Effector CD8-positive, alpha-beta T cell (primary cell): ENCODE measurements at places on chromosomes 2 and 18.
A peak's percentile ranks its signal among the peaks of the same experiment; 100 is the strongest.

DNA sequence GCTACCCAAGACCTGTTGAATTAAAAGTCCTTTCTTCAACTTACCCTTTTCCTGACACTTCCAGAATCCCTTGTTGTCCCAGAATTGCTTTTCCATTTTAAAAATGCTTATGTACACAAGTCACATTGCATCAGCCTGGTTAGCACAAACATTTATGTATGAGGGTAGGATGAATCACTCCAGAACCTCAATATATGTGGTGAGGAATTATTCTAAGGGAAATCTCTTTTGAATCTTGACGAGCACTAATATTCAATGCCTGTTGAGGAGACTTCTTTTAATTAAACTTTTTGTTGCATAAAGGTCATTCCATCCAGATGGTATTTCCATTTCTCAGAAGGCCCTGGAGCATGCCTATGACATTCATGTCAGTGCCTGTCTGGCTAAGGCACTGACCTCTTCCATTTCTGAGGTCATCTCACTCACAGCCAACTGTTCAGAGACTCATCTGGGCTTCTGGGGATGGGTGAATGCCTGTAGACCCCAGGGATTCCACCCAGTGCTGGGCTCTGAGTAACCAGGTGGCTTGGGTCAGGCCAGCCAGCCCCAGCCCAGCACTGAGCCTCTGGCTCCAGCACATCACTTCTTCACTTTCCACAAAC lies 28.2 kb downstream of the ACMSD start:
- DNase-seq: no peak

- DNase-seq: peak; percentile 1
These were observed 99.8 kb downstream of the CACNB4 start for GRCh38 chr2:151999053-151999452.

DNA sequence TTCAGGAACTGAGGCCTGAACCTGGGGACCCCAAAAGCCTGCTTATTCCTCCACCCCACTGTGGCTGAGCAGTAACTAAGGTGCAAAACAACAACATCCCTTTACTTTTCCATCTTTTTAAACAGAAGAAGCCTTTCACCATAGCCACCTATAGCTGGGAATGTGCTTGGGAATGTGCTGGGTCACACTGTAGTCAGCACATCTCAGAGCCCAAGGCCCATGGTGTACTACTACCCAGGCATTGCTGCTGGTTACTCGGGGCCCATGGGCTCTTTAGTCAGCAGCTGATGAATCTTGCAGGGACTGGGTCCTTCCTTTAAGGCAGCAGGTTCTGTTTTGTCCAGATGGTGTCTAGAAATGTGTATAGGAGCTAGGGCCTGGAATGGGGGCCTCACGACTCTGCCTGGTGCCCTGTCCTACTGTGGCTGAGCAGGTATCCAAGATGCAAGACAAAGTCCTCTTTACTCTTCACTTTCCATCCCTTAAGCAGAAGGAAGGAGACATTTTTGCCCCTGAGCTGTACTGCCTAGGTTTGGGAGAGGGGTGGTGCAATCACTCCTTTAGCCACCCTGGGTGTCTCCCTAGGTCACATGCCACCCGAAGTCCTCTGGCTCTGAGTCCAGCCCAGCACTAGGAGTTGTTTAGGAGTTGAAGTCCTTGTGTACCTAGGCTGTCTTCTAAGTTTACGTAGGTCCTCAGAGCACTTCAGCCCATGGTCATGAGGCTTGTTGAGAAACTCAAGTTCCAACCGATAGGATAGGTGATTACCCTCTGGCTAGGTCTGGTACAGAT lies 70.1 kb downstream of the OXER1 start:
- DNase-seq: no peak

- DNase-seq: no peak
These were observed 33.9 kb downstream of the ORC2 start for GRCh38 chr2:200929334-200930249.

DNA sequence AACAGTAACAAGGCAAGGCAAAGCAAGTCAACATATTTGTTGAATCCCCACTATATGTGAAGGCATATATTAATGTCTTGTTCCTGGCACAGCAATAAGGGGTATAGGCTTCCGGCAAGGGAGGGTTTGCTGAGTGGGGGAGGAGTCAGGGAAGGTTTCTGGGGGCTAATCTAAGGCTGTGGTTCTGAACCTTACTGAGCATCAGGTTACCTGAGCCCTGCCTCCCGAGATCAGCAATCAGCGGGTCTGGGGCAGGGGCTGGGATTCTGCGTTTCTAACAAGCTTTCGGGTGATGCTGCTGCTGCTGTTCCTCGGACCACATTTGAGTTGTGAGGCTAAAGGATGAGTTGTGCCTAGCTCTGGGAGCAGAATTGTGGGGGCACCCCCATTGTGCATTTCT lies 401.7 kb upstream of the SPRED2 start:
- DNase-seq: no peak

GRCh38 chr2:200625282-200625681 lies 39.5 kb downstream of the AOX1 start:
- DNase-seq: no peak

DNA sequence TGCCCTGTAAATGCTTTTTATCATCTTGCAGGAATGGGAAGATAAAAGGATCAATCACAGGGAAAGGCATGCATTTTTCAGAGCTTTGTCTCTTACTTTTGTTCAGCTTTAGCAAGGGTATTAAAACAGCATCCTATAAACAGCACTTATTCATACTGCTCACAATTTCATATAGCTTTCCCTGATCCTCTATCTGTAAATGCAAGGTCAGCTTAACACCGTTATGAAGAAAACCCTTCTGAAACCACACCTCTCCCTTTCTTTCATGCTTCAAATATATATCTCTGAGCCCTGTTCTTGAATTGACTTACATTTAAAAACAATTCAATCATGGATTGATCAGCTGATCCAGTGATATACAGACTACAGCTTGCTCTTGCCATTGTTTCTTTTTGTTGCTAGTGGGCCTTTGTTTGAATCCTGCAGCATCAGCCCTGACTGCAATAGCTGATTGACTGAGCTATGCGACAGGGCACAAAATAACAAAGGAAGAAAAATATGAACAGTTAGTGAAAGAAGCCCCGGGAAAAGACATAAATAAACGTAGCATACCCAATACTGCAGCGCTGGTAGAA lies 795.5 kb upstream of the CDH2 start:
- DNase-seq: no peak

DNA sequence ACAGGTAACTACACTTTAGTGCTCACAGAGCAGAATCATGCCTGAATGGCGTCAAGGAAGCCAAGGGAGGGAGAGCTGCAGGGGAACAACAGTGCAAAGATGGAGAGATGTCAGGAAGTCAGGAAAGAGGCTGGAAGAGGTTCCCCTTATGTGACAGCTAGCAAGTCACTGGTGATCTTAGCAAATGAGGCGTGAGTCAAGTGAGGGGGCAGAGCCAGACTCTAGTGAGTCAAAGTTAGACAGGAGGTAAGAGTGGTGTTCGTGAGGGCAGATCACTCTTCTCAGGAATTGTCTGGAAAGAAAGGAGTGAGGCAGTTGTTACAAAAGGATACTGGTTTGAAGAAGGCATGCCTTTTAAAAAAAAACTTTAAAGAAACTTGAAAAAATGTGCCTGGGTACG lies 87.1 kb downstream of the MEP1B start:
- no peak for DNase-seq

DNA sequence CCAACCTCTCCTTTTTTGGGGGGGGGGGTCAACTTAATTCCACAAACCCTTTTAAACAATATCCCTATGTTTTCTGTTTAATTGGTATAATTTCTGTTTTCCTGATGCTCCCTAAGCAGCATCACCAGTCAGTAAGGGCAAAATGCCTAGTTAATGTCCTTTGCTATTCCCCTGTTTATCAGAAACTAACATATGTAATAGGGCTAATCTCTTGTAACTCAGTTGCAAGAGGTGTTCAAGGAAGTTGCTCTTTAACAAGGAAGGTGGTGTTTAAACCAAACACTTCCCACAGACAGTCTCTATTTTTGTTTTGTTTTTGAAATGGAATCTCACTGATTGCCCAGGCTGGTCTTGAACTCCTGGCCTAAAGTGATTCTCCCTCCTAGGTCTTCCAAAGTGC lies 6.5 kb upstream of the COQ10B start:
- DNase-seq: no peak

GRCh38 chr2:41763141-41763540 lies 284.7 kb upstream of the PKDCC start:
- no peak for DNase-seq

GRCh38 chr2:105763076-105763475 lies 18.4 kb downstream of the NCK2 start:
- DNase-seq: no peak

GRCh38 chr2:85215448-85216401 lies 82.5 kb downstream of the TCF7L1 start:
- no peak for DNase-seq

- no peak for DNase-seq
These were observed 9.6 kb downstream of the PREPL start for GRCh38 chr2:44351676-44352075.

- DNase-seq: no peak
These were observed 171.0 kb downstream of the OSR1 start for GRCh38 chr2:19187323-19188020.

GRCh38 chr18:79169958-79170555 lies 100.9 kb downstream of the ATP9B start:
- DNase-seq: no peak

DNA sequence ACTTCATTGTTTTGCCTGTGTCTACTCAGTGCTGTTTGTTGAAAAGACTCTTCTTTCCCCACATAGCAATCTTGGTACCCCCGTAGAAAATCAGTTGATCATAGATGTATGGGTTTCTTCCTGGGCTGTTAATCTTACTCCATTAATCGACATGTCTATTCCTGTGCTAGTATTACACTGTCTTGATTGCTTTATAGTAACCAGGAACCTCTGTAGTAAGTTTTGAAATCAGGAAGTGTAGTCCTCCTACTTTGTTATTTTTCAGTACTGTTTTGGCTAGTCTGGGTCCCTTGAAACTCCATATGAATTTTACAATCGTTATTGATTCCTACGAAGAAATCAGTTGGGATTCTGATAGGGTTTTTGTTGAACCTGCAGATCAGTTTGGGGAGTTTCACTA lies 78.8 kb upstream of the FAM136A start:
- no peak for DNase-seq

DNA sequence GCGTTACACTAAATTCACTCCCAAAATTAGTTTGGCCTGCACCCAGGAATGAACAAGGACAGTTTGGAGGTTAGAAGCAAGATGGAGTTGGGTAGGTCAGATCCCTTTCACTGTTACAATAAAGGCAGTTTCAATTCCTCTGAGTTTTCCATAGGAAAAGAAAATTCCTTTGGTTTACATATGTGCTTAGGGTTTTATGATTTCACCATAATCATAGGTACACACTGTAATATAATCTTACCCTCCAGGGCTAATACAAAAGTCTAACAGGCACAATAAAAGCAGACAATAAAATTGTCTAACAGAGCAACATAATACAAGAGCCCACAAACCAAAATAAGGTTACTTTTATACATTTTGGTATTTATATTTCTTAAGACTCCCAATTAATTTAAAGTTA lies 391.5 kb upstream of the KCNJ3 start:
- no peak for DNase-seq

- no peak for DNase-seq
These were observed 11.4 kb downstream of the MYO5B start for GRCh38 chr18:50183556-50183955.

GRCh38 chr2:235551965-235552364 lies 58.1 kb downstream of the AGAP1 start:
- DNase-seq: no peak

DNA sequence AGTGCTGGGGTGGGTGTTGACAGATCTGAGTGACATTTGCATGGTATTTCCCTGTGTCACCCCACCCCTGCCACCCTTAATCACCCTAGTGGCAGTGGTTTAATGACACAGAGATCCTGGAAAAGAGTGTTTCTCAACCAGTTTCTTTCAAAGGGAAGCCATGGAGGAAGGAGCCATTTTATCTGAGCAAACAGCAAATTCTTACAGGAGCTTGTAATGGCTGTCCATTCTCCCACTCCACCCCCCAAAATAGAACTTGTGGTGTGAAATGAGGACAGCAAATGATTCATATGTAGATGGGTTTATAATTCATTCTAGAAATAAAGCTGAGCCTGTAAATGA lies 51.5 kb downstream of the CDC42EP3 start:
- DNase-seq: no peak

DNA sequence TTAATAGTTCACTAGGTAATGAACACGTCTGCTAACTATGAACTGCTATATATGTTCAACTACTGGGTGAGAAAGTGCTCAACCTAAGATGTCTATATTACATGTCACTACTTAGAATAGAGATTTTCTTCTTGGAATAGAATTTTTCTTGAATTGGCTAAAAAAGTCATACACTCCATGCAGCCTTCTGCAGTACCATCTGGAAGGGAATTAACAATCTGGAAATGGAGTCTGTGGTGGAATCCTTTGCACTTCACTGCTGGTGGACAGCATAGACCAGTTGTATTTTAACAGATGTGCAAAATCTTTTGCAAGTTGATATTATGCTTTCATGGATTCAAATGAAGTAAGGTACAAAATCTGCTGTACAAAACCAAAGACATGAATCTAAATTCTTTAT lies 799.6 kb downstream of the KCNJ3 start:
- DNase-seq: no peak

GRCh38 chr2:223914324-223914723 lies 30.8 kb downstream of the WDFY1 start:
- no peak for DNase-seq

DNA sequence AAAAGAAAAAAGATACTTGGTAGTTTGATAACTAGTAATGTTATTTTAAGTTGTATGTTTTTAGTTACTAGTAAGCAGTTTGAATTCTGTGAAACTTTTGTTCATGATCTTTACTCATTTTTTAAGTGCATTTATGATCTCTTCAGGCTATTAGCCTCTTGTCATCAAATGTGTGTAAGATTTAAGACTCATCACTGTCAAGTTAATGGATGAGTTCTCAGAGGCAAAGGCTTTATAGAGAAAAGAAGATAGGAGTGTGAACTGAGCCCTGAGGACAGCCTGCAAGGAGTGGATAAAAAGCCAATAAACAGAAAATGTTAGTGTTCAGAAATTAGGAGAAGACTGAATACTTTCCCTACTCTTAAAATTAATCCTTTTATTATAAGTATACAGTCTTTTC lies 13.5 kb downstream of the NDUFV2 start:
- DNase-seq: no peak

DNA sequence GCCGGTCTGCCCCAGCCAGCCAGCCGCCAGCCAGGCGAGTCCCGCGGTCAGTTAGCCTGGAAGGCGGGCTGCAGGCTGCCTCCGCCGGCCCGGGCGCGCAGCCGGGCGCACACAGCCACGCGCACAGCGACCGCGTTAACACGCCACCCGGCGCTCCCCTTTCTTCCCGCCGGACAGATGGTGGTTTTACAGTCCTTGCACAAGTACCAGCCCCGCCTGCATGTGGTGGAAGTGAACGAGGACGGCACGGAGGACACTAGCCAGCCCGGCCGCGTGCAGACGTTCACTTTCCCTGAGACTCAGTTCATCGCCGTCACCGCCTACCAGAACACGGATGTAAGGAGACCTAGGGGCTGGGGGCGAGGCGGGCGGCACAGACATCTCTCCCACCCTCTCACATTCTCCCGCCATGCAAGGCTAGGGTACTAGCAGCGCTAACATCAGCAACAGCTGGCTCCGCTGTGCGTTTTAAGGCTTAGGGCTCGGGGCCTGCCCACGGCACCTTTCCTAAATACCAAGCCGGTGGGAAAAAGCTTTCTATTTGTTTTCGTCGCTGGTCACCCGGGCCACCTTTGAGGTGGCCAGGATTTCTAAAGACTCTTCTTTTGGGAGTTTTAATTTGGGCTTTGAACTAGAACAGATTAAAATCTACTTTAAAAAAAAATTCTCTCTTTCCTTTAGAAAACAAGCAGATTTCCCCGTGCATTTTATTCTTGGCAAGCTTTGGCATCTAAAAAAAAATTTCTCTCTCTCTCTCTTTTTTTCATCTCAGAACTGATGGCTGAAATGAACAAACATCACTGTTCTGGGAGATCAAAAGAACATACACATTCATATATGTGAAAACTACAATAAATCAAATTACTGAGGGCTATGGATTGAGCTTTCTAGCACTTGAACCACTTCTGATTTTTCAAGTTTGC lies 2.9 kb downstream of the TBR1 start:
- DNase-seq: no peak
